ENCODE measurements at places on chromosomes 1 and 21.

DNA sequence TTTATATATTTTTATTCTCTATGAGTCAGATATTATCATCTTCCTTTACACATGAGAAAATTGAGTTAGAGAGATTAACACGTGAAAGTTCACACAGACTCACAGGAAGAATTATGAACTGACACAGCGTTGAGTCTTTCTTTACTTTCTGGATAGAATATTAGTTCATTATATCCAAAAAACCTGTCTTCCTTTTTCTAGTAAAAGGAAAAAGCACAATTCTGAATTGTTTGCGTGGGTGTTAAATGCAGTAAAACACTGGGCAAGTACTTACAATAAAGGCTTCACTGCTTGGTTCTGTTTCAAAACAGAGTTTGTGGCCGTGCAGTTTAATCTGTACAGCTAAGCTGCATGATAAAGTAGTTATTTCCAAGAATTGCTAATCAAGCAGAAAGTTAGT is 10.8 kb downstream of the MAGI3 start:
- DNase-seq: no peak

DNA sequence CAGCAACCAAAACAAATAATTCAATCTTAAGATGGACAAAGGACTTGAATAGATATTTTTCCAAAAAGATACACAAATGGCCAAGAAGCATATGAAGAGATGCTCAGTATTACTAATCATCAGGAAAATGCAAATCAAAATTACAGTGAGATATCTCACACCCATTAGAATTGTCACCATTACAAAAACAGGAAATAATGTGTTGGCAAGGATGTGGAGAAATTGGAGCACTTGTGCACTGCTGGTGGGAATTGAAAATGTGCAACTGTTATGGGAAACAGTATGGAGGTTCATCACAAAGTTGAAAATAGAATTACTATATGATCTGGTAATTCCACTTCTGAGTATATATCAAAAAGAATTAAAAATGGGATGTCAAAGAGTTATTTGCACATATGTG is 83.2 kb downstream of the SH3GLB1 start:
- DNase-seq: peak; percentile 36

DNA sequence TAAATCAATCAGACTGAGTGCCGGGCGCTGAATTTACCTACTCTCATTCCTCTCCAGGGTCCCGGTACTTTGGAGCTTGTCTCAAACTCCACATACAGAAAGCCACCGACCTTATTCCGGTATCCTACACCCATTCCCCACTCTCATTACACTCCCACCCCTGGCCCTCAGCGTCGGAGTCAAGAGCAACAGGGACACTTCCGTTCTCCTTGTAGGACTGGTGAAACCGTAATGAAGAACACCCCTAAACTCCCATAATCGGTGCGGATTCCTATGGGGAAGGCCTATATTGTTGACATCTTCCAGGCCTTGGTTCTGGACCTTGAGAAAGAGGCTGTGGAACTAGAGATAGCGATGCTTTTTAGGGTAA is 798 bp downstream of the ZBED6 start:
- DNase-seq: peak; percentile 50

GRCh38 chr1:231972111-231972445 is 345.5 kb downstream of the DISC1 start:
- no peak for DNase-seq

GRCh38 chr1:22327411-22327810 is 124.2 kb upstream of the ZBTB40 start:
- no peak for DNase-seq

DNA sequence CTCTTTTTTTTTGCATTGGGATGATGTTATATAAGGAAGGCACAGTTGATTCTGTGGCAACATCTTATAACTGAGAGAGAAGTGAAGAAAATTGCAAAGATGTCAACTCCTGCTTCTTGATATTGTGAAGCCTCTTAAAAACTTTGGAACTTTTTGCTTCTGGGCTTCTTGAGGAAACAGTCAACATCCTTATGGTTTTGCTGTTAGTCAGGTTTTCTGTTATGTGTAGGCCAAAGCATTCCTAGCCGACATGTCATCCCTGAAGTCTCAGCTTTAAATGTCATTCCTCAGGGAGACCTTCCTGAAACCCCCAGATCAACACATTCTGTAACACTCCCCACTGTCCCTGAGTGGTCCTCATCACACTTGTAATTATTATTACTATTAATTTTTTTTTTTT is 12.6 kb downstream of the FALEC start:
- DNase-seq: no peak

GRCh38 chr21:28454564-28455252 is 538.0 kb downstream of the LTN1 start:
- DNase-seq: no peak

- no peak for DNase-seq
These were observed 186.4 kb downstream of the FMN2 start for GRCh38 chr1:240278082-240278481.

- no peak for DNase-seq
These were observed 45.3 kb downstream of the PKP1 start for GRCh38 chr1:201328576-201328975.

GRCh38 chr1:165276314-165276713 is 80.2 kb downstream of the LMX1A start:
- no peak for DNase-seq

- no peak for DNase-seq
These were observed 55.3 kb downstream of the LGR6 start for GRCh38 chr1:202248861-202249260.

DNA sequence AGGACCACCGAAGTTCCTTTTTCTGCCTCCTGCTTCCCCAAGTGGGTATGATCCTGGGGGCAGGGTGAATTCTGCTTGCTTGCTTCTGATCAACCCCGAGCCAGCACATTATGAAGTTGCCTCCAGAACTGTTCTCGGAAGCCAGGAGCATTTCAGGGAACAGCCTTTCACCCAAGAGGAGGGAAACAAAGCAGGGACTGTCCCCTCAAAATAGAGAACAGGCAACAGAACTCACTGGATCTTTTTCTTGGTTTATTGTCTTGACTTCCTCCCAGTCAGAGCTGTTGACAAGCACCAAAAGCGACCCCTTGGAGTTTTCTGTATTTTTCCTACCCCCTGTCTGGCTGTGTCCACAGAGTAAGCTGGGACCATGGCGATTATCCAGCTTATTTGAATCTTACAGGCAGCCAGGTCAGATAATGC is 258.3 kb upstream of the SGIP1 start:
- peak; percentile 66 for DNase-seq

DNA sequence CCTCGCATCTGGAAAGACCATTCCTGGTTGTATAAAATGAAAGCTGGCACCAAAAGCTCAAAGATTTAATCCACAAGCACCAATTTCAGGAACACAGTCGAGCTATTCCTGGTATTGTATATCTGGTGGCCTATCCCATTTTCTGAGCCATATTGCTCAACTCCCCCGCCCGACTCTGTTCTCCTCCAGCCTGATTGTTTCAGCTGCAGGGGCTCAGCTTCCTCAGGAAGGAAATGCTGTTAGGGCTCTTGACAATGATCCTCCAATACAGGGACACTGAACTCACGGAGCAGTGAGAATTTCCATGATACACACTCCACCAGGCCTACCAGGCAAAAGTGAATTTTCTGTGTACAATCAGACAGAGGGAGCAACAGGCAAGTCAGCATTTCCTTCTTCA is 16.9 kb upstream of the TDRD10 start:
- peak; percentile 46 for DNase-seq

DNA sequence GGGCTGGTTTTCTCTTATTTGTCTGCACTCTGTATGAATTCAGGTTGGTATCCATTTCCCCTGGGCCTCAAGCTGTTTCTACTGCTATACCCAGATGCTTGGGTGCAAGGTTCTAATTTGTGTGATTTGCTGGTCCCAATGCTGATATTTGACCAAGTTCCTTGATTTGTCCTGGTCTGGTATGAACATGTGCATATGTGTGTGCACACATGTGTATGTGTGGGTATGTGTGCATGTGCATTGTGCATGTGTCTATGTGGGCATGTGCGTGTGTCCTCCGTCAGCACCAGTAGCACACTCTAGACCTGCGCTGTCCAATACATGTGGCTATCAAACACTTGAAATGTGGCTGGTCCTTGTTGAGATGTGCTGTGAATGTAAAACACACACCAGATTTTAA is 102.4 kb upstream of the TSPAN2 start:
- no peak for DNase-seq

- no peak for DNase-seq
These were observed 6.4 kb downstream of the DISP1 start for GRCh38 chr1:222821239-222821638.

DNA sequence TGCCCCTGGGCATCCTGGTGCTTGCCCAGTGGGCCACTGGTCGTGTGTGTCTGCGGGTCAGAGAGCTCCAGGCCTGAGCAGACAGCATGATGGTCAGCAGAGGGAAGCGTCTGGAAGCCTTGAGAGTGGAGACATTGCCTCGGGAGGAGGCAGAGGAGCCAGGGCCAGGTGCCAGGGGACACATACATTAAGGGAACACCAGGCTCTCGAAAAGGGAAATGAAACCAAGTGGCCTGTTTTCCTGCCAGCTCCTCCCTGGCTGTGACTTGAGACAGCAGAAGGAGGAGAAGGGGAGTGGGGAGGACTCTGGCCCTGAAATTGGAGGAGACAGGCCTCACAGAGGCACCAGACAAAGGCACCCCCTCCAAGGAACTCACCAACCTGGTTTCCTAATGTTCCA is 62.4 kb upstream of the LRP8 start:
- peak; percentile 72 for DNase-seq

- DNase-seq: no peak
These were observed 278.2 kb downstream of the DSCAM start for GRCh38 chr21:40568807-40569206.

- peak; percentile 29 for DNase-seq
These were observed 8.8 kb downstream of the RAB25 start for GRCh38 chr1:156069490-156070455.

GRCh38 chr1:157176591-157177121 is 38.5 kb upstream of the ETV3 start:
- no peak for DNase-seq

GRCh38 chr21:21231913-21232312 is 233.7 kb downstream of the NCAM2 start:
- no peak for DNase-seq

DNA sequence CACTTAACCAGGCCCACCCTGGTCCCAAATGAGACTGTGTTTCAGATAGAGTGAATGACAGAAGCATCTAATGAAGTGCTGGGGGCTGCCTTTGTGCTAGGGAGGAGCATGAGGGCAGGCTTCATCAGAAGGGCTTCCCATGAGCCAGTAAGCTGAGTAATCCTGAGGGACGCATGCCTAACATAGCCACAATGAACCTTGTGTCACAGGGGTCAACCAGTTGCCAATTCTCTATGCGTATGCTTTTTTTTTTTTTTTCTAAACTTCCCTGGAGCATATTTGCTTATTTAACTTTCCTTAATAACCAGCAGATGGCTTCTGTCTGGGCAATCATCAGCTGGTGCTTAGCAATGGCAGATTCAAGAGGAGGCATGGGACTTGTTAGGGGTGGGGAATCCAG is 25.5 kb upstream of the CYP2J2 start:
- DNase-seq: no peak

DNA sequence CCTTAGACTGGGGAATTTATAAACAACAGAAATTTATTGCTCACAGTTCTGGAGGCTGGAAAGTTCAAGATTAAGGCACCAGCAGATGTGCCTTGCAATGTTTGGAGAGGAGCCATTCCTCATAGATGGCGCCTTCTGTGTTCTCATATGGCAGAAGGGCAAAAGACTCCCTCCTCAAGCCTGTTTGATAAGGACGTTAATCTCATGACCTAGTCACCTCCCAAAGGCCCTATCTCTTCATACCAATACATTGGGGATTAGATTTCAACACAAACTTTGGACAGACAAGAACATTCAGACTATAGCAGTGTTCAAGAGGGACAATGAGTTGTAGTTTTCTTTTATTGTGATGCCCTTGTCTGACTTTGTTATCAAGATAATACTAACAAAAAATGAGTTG is 34.3 kb downstream of the PSMG1 start:
- no peak for DNase-seq

DNA sequence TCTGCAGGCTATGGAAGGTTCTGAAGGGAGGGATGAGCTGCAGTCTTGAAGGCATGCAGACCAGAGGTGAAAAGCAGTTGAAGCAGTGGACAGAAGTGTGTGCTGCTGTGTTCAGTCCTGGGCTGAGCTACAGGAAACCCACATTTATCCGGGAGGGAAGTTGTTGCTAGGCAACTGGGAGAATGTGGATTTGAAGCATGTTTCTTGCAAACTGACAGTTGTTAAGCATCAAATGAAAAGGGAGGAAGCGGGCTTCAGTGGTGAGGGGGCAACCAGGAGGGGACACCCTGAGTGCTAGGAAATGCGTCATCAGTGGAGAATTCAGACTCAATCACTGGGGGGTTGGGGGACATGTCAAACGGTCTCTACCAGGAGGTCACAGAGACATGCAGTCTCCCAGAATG is 28.7 kb downstream of the ABCA4 start:
- no peak for DNase-seq

DNA sequence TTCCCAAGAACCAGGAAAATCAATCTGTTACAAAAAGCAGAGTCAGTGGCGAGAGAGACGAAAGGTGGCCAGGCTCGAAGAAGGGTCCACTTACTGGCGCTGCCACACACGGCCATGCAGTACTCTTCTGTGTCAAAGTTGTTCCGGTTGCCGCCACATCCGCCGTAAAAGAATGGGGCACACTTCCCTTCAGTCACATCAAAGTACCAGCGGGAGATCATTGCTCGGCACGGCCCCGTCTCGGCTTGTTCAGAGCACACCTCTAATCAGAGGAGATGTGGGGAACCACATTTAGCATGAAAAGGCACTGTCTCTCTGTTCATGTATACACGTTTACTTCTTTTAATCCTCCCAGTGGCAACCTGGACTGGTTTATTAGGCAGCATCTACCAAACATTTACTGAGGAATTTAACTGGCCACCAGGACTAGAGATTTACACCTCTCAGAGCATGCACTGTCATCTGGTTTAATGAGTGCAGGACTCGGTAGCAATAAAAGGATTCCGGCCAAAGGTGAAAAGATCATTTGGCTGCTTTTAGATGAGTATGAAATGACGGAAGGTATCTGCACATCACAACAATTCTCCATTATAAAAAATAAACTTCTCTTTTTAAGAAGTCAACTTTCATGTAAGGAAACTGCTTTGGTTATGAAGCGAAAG is 170.5 kb downstream of the APP start:
- no peak for DNase-seq

- DNase-seq: peak; percentile 80
These were observed 84.9 kb upstream of the DMRTA2 start for GRCh38 chr1:50508040-50508586.

DNA sequence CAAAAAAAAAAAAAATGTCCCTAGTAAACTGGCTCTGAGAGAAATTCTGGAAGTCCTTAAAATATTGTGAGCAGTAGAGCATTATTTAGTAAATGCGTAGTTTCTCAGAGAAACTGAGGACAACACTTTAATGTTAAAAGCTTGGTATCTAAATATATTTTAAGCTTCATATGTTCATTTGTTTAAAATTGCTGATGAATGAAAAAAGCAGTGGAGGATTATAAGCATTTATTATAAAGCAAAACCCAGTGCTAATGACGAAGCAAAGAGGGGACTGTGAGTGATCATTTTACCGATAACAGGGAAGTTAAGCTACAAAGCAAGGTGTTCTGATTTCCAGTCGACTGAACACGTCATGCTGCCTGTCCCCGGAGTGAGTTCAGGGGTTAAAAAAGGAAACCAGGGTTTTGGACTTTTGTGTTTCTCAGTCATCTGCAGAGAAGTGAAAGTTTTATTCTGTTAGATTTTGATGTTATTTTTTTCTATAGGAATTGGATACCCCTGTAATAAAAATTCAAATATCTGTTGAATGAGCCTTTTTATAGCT is 64.5 kb upstream of the SCCPDH start:
- no peak for DNase-seq
